ENCODE measurements at places on chromosomes 5 and 9. TPM values are rescaled to one million over a fixed set of nuclear protein-coding genes. Genes with fewer than 3 reads are reported as not detected.

DNA sequence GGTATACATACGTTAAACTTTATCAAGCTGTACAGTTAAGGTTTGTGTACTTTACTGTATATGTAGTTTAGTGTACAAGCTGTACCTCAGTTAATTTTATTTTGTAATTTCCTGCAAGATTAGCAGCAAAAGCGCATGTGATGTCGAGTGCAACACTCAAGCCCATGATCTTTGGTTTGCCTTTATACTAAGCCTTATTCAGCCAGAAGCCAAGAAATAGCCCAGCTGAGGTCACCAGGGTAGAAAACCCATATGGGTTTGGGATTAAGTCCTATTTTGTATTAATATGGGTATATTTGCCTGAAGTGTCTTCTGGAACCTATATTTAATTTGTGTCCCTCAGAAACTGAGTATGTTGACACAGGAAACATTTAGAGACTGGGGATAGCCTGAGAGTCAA is 59.3 kb downstream of the ZFAND5 start:
- no peaks in the 10 kb centered on the region for H3K27me3 ChIP-seq
- DNase-seq, result no peak
- H3K4me3 ChIP-seq, result peak overlapping the region; percentile 29

DNA sequence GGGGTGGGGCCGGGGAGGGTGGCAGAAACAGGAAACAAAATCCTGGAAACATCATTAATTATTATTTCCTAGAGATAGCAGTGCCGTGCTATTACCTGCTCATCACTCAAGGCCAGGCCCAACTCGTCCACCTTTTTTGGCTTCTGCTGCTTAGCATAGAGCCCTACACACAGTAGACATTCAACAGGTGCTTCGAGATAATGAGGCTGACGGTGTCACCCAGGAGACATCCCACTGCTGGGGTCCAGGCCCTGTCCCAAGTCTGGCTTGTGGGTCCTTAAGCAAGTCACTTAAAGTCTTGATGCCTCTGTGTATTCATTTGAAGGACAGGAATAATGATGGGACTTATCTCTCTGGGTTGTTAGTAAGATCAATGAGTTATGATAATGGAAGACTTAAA is 506.6 kb downstream of the BNC2 start:
- H3K27me3 ChIP-seq, result no peaks in the 10 kb centered on the region
- no peaks in the 10 kb centered on the region for H3K4me1 ChIP-seq
- no peak overlapping the region for H3K4me3 ChIP-seq
- no peak for DNase-seq
- H3K27ac ChIP-seq, result no peak overlapping the region
- no peaks in the 10 kb centered on the region for H3K36me3 ChIP-seq

The FSD1L gene
- total RNA-seq, result 3.5 TPM

DNA sequence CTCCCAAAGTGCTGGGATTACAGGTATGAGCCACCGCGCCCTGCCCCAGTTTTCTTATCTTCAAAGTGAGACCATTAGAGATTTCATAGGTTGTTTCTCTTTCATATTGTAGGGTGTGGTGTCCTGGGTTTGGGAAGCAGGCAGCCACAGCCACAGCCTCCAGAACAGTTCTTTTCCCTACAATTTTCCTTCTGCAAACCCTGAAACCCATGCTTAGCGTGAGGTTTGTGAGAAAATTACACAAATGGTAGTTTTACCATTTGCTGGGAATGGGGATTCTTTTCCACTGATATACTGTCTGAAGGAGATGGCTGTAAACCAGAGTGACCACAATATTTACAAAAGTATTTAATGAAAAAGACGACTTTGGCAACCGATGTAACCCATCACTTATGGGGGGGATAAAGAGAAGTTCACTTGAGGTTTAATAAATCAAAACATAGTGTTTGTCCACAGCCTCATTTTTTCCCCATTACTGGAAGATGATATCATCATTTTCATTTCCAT is 26.7 kb upstream of the ECM2 start:
- peaks cover 30% of the 10 kb centered on the region for H3K4me1 ChIP-seq
- no peaks in the 10 kb centered on the region for H3K27me3 ChIP-seq
- no peak overlapping the region for H3K4me3 ChIP-seq
- no peak for DNase-seq
- H3K27ac ChIP-seq, result no peak overlapping the region

The MYMK gene
- not detected for total RNA-seq

DNA sequence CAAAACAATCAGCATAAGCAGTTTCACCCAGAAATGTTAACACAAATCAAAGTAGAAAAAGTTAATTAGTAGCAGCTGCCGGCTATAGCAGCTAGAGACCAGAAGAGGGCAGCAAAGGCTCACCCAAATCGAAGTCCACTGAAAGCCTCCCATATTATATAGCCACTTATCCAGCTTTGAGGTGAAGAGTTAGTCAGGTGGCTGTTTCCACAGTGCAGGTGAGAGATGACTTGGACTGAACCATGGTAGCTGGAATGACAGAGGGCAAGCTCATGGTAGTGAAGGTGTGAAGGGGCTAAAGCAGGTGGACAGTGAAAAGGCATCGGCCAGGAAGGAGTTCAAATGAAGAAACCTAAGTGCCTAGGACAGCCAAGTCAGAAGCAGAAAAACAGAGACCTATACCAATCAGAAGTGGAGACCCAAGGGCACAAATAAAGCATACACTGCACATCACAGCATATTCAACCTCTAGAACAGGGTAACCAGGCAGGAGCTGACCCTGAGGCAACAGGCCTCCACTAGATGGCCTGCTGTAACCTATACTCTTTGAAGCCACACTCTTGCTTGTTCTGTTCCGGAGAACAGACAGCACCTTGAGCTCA is 7.2 kb upstream of the RNF38 start:
- H3K4me1 ChIP-seq, result no peaks in the 10 kb centered on the region
- DNase-seq, result no peak
- no peaks in the 10 kb centered on the region for H3K36me3 ChIP-seq
- H3K27ac ChIP-seq, result no peak overlapping the region
- H3K27me3 ChIP-seq, result no peaks in the 10 kb centered on the region

The RETREG1 gene
- total RNA-seq, result 3.8 TPM

The FBP2 gene
- not detected for total RNA-seq

The PLPP6 gene
- total RNA-seq, result 4.5 TPM

DNA sequence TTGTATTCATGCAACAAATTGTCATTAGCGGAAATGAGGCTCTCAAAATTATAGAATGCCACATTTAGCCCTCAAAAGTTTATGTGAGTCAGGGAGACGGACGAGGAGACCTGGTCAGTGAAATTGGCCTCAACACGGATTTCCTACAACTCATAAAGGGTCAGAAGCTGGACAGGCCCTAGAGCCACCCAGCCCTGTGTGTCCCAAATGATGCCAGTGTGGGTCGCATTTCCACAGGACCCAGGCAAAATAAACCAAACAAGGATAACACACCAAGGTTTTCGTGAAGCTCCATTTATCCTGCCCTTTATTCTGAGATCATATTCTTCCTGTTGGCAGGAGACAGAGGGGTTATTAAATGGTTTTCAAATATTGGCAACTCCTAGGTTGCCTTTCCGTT is 72.0 kb upstream of the COL5A1 start:
- H3K4me1 ChIP-seq, result no peaks in the 10 kb centered on the region
- no peaks in the 10 kb centered on the region for H3K27me3 ChIP-seq
- no peak for DNase-seq

DNA sequence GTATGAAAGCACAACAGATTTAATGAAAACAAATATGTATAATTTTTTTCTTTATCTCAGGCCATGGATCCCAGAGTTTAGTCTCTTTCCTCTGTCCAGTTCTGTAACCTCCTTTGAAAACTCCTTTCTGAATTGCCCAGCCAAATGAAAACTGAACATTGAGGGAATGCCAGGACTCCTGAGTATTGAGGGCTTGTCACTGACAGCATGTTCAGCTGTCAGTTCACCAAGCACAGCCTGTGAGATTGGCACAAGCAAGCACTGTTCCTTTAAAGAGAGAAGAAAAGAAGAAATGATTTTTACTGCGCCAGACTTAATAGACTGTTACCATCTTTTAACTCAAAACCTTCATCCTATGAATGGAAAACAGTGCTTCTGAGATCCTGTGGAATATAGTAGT is 27.3 kb downstream of the TTC1 start:
- no peak for DNase-seq
- H3K4me1 ChIP-seq, result peaks cover 17% of the 10 kb centered on the region
- peaks cover 10% of the 10 kb centered on the region for H3K36me3 ChIP-seq
- H3K27ac ChIP-seq, result peak overlapping the region; percentile 36
- H3K4me3 ChIP-seq, result no peak overlapping the region
- no peaks in the 10 kb centered on the region for H3K27me3 ChIP-seq
